Panc1 (cell line): ENCODE measurements at places on chromosomes 1 and 21. TPM values are rescaled to one million over a fixed set of nuclear protein-coding genes. Genes with fewer than 3 reads are reported as not detected.

- DNase-seq = no peak
- no peak overlapping the region for H3K4me3 ChIP-seq
- no peaks in the 10 kb centered on the region for H3K4me1 ChIP-seq
These were observed 61.2 kb downstream of the MPZL1 start for GRCh38 chr1:167782946-167783345.

Gene KRTAP13-2
- total RNA-seq = not detected

- no peaks in the 10 kb centered on the region for H3K36me3 ChIP-seq
- no peaks in the 10 kb centered on the region for H3K4me1 ChIP-seq
- H3K4me3 ChIP-seq = no peak overlapping the region
- no peak for DNase-seq
- H3K27ac ChIP-seq = no peak overlapping the region
These were observed 59.2 kb downstream of the TIAM1 start for GRCh38 chr21:31284797-31285397.

DNA sequence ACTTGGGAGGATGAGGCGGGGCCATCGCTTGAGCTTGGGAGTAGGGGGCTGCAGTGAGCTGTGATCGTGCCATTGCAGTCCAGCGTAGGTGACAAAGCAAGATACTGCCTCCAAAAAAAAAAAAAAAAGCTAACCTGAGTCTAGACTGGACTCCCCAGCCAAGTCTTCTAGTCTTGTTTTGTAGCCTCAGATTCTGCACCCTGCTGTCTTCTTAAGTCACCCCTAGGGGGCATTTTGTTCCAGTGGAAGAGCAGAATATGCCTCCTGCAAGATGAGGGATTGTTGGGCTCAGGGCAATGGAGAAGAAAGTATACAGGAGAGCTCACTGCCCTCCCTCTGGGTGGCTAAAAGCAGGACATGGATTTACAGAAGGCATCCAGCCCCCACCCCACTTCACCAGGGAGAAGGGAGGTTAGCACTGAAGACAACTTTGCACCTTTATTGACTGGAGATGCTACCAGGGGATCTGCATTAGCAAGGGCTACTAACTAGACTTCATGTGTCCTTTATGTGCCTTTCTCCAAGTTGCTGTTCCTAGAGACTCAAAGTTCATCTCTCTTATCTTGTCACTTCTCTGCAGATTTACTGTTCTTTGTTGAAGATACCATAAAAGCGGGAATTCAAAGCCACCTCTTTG lies 15.3 kb upstream of the RNF187 start:
- H3K36me3 ChIP-seq = no peaks in the 10 kb centered on the region
- no peak for DNase-seq
- H3K27ac ChIP-seq = no peak overlapping the region
- no peak overlapping the region for H3K4me3 ChIP-seq
- H3K27me3 ChIP-seq = 0 out of 2 replicates have a peak, but pooled peaks cover 2% of the 10 kb centered on the region
- no peaks in the 10 kb centered on the region for H3K4me1 ChIP-seq

Gene LAPTM5
- total RNA-seq = 1.9 TPM

- no peaks in the 10 kb centered on the region for H3K4me1 ChIP-seq
- peak within 1 kb of the TSS; percentile 57 for H3K4me3 ChIP-seq
- no peak for DNase-seq
- H3K27ac ChIP-seq = no peak within 1 kb of the TSS
- peaks cover 13% of the 10 kb centered on the region for H3K27me3 ChIP-seq
- H3K36me3 ChIP-seq = no peaks in the 10 kb centered on the region
These were observed at the start of gene TLCD4 for GRCh38 chr1:95117207-95118066. Gene TLCD4, plus strand, starts transcription at chr1:95117355. Its CDS starts 26,547 bp downstream, at chr1:95143902.

Gene DPT
- not detected for total RNA-seq

GRCh38 chr1:2778220-2778592 lies 23.3 kb downstream of the TTC34 start:
- no peaks in the 10 kb centered on the region for H3K4me1 ChIP-seq
- DNase-seq = no peak
- H3K36me3 ChIP-seq = no peaks in the 10 kb centered on the region
- H3K27me3 ChIP-seq = peaks cover 6% of the 10 kb centered on the region

Gene RNF186
- total RNA-seq = not detected

Gene FAM72C
- total RNA-seq = 1.2 TPM

Gene IFI44L
- total RNA-seq = 0.10 TPM

- H3K36me3 ChIP-seq = no peaks in the 10 kb centered on the region
- no peaks in the 10 kb centered on the region for H3K27me3 ChIP-seq
- H3K4me1 ChIP-seq = no peaks in the 10 kb centered on the region
- no peak overlapping the region for H3K27ac ChIP-seq
- H3K4me3 ChIP-seq = no peak overlapping the region
These were observed 187.9 kb downstream of the VAV3 start for GRCh38 chr1:107776900-107777663.

Gene OR2T2
- total RNA-seq = not detected

Gene NBPF10
- 2.8 TPM for total RNA-seq

DNA sequence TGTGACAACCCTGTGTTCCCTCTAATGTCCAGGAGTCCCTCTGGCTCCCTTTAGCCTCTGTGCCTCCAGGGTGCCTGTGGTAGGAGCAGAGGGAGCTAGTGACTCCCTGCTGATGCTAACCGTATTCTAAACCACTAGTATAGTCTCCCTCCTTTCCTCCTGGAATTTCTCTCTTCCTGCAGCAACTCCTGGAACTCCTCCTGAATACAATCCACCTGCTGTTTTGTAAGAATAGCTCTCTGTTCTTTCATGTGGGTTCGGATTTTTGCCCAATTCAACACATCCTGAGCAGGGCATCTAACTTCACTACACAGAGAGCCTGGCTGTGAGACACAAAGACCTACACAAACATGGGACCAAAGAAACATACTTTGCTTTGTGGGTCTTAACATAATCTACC lies 107.9 kb downstream of the RUNX1 start:
- no peak overlapping the region for H3K4me3 ChIP-seq
- no peaks in the 10 kb centered on the region for H3K27me3 ChIP-seq
- no peak for DNase-seq
- H3K36me3 ChIP-seq = no peaks in the 10 kb centered on the region

GRCh38 chr1:96060621-96061020 lies 661.0 kb upstream of the PTBP2 start:
- no peaks in the 10 kb centered on the region for H3K4me1 ChIP-seq
- H3K27me3 ChIP-seq = no peaks in the 10 kb centered on the region
- DNase-seq = no peak
- no peak overlapping the region for H3K4me3 ChIP-seq

DNA sequence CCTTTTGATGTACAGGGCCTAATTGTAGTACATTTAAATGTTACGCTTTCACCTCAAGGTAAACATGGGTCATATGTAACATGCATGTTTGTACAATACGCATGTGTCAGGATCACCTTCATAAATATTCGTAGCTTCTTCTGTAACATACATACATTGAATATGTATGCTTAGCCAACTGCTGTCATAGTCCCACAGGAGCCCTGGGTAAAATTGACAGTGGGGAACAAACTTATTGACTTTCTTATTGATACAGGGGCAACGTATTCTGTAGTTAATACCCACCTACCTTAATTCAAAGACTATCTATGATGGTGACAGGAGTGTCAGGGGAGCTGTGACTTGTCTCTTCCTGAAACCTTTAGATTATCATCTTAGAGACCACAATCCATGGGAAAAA lies 3.7 kb upstream of the REN start:
- H3K27me3 ChIP-seq = no peaks in the 10 kb centered on the region
- no peaks in the 10 kb centered on the region for H3K36me3 ChIP-seq
- no peak overlapping the region for H3K4me3 ChIP-seq
- no peaks in the 10 kb centered on the region for H3K4me1 ChIP-seq
- H3K27ac ChIP-seq = no peak overlapping the region
- no peak for DNase-seq

Gene TNFRSF18
- 4.3 TPM for total RNA-seq

Gene ESRRG
- total RNA-seq = not detected

Gene SYT6
- total RNA-seq = not detected
